ENCODE measurements at places on chromosomes 2 and 18.

DNA sequence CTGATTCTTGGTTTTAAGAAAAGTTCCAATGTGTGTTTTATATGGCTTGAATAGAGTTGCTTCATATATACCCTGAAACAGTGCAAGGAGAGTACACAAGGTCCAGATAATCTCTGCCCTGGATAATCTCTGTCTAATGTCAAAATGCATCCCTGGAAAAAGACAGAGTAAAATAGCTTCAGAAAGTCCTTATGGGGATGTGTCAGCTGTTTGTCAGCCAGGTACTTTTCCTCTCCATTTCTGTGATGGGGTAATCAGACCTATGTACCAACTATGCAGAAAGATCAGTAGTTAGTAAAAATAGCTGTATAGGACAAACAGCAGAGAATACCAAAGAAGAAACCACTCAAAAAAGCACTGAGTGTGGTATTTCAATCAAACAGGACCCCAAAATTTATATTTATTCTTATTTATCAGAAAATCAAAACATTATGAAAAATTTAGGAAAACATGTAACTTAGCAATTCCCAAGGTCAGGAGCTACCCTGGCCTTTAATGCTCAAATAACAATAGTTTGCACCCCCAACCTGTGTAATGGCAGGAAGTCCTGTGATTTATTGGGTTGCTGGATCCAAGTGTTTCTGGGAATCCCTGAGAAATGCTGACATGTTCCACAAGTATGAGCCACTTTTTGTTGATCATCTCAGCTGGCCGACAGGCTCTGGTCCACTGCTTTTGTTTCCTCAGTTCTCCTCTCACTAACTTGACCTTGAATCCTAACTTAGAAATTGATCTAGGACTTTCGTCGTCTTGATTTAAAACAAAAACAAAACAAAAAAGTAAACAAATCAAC, 69.6 kb downstream of the MDH1 start:
- no peak for DNase-seq

DNA sequence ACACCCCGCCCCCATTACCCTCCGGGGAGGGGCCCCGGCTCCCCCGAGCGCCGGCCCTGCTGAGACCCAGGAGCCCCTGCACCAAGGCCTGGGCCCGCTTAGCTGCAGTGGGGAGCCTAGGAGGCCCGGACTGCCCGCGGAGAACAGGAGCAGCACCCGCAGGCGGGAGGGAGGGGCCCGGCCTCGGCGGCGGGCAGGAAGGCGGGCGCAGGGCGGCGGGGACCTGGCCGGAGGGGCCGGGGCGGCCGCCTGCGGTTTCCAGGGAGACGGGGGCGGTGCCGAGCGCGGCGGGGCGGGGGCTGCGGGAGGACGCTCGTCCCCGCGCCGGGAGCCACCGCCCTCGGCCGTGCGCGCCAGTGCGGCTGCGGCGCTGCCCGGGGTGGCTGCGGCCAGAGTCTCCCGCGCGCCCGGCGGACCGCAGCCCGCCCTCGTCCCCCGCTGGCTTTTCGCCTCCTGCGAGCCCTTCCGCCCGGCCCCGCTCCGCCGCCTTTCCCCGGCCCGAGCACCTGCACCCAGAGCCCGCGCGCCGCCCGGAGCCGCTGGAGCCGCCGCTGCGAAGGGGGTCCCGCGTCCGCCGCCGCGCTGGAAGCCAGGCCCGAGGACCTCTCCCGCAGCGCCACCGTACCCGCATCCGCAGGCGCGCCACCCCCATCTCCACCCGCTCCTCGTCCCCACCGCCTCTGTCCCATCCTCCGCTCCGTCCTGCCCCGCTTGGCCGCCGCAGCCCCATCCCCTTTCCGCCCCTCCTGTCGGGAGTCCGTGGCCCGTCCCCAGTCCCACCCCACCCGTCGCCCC, 17.2 kb downstream of the GPC1 start:
- DNase-seq = peak; percentile 24

- DNase-seq = peak; percentile 6
These were observed at the start of gene BOK for GRCh38 chr2:241558532-241559322. TSS of gene BOK (plus strand) at chr2:241558745. CDS start at chr2:241559484, 739 bp downstream.

DNA sequence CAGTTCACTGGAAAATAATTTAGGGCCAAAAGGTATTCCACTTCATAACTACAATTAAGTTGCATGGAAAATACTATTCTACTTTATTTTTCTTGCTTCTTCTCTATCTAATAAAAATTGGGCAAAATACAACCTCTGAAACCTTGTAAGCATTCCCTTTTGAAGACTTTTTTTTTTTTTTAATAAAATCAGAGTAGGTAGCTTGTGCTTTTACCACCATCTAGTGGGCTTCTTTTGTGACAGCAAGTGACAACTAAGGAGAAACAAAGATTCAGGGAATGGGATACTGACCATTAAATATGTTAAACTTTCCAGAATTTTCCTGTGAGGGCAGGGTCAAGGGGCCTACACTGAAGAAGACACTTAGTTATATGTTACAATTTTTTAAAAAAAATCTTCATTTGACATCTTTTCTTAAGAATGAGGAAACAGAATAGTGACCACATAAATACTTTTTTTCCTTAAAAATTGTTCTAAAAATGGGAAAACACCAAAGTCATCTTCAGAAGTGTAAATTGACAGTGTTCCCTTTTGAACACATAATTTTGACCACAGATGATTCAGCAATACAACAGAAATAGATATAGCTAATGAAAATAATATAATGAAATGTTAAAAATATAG, 1183.2 kb upstream of the ACVR2A start:
- DNase-seq = no peak

DNA sequence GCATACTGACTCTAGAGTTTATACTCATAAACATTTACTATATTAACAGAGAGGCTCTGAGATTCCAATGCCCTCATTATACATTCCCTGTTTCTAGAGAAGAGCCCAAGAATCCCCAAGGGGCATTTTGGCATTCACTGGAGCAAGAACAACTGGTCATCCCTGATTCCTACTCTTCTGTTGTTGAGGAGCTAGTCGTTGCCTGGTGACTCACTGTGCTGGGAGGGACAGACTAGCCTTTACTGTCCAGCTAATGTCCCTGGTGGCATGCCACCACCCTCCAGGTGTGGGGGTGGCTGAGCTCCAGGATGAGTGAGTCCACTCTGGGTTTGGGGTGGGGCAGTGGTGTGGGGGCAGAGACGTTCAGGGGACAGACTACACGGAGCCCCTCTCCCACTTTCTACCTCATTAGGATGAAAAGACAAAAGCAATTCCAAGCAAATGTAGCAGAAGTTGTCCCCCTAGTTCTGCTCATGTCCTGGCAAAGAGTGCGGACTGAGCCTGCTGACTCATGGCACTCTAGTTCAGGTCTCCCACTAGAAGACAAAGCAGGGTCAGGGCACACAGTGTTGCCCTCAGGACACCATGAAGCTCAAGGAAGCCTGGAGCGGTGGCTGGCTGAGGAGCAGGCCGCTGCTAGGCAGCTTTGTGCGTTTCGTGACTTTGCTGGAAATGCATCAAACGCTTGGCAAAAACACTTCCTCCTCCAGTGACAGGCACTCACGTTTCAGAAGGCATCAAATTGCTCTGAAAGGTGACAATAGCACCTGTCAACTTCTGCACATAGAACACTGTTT, 49.4 kb downstream of the RHOB start:
- no peak for DNase-seq

- DNase-seq = no peak
These were observed 6.4 kb upstream of the PSMD1 start for GRCh38 chr2:231050018-231050901.

- DNase-seq = no peak
These were observed 26.3 kb downstream of the ASAP2 start for GRCh38 chr2:9232886-9233285.

GRCh38 chr18:32454593-32454992, 16.1 kb downstream of the GAREM1 start:
- DNase-seq = no peak

GRCh38 chr2:10042301-10043161, 819 bp upstream of the KLF11 start:
- peak; percentile 47 for DNase-seq

DNA sequence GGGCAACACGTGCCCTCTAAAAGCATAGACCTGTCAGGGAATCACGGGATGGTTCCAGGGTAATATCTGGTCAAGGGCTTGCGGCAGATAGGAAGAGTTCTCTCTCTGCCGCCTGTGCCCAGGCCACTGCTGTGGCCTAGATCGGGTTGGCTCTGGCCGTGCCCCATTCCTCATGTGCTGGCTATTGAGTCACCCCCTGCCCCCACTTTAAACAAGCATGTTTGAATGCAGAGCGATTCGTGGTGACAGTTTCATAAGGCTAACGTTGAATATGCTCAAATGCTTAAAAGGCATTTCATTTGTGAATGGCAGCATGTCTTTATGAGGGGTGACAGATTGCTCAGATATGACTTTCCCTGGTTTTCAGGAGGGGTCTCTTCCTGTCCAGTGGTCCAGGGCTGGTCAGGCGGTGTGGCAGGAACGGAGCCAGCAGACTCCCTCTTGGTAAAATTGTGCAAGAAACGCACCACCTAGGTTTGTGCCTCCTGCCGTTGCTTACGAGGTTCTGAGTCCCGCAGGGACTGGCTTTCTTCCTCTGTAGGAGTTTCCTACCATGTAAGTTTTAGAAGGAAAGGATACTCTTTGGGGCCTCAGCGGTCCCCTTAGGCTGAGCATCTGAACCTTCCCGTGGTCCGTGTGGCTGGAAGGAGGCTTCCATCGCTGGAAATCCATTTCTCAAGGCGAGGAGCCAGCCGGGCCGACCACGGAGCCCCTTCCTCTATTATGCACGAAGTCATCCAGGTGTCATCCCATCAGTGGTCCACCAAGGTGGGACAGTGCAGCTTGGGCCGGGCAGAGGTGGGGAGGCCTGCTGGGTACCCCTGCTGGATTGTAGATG, 50.2 kb downstream of the AGAP1 start:
- DNase-seq = no peak

- no peak for DNase-seq
These were observed 12.6 kb downstream of the SEH1L start for GRCh38 chr18:12960395-12960794.

GRCh38 chr18:8314124-8314523, 295.1 kb upstream of the RAB12 start:
- no peak for DNase-seq

DNA sequence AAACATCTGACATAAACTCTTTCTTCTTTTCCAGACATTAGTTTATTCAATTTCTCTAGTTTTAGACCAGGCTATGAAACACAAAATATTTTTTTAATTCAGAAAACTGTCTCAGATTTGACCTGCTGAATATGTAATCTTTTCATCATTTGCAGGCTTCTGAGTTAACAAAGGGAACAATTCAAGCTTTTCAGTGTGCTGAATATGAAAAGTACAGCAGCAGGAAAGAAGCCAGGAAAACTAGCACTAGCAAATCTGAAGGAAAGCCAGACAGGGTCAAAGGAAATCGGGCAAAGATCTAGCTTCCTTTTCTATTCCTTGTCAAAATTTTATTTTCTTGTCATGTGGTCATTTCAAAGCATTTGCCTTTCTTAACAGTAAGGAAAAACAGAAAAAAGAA, 35.3 kb downstream of the ACVR1C start:
- DNase-seq = no peak

DNA sequence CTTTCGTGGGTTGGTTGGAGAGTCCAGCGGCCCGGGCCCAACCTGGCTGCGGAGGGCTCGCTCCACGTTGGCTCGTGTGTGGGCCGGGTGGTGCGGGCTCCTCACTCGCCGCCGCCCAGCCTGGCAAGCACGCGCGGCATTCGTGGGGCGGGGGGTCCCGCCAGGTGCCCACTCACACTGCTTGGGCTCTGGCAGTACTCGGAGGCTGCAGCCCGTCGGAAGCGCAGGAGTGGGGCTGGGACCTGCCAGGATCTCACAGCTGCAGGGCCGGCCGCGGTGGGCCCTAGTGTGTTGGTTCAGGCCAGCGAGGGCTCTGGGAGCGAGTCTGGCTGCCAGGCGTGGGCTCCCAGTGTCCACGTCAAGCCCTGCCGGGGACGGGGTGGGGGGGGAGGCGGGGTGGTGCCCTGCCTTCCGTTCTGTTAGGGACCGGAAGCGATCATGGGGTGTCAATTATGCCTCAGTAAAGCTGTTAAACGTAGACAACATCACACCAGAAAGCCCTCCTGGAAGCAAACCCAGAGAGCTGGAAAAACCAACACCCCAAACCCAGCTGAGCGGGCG, 1.0 kb upstream of the HS6ST1 start:
- DNase-seq = no peak

DNA sequence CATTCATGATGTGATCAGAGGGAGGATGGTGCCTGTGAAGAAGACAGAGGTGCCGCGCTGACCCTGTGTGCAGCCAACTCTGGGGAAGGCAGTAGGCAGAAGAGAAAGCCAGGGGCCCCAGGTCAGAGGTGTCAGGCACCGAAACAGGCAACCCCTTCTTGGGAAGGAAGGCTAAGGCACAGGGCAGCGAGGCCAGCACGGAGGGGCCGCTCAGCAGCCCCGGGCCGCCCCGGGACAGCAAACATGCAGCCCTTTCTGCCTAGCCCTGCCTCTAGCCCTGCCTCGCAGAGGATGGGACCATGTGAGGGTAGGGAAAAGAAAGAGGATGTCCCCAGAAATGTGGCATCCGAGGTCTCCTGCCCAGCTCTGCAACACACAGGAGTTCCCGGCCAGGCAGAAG, 7.7 kb upstream of the MAL start:
- DNase-seq = no peak

GRCh38 chr2:179550214-179550613, 285.6 kb upstream of the SESTD1 start:
- no peak for DNase-seq

DNA sequence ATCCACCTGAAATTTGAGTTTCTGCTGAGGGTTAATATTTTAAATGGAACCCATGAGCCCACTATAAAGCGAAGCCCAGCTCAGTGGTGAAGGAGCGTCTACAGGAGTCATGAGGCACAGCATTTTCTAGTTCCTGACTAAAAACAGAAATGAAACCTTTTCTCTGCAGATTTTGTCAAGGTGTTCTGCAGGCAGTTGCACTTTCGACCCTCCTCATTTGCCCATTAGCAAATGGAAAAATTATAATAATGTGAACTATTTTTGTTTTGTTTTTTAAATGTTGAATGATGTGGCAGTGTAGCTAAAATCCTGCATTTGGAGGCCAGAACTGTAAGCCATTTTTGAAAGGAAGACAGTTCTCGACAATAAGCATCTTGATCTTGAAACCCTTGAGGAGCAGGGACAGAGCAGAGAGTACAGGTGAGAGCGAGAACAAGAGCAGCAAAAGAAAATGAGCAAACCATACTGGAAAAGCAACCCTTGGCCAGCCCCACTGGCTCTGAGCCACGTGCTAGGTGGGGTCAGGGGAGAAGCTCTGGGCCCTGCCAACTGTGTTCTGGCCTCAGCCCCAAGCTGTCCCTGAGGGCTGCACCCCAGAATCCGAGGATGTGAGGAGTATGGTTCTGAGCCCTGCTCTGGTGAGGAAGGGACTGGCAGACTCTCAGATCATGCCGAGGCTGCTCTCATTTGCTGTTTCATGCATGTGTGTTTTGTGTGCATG, 26.4 kb upstream of the COPS8 start:
- DNase-seq = no peak

DNA sequence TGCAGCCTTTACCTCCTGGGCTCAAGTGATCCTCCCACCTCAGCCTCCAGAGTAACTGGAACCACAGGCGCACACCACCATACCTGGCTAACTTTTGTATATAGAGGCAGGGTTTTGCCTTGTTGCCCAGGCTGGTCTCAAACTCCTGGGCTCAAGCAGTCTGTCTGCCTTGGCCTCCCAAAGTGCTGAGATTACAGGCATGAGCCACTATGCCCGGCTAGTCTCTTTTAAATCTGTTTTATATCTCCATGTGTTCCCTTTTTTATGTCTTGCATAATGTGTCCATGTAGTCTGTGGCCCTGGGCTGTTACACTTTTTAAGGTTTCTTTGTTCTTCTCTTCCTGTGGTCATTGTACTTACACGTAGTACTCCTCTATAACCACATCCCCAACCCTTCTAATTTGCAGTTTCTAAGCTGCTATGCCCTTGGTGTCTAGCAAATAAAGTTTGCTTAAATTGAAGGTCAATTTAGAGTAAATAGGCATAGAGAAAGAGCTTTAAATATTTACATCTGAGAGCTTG, 168.2 kb downstream of the MCFD2 start:
- DNase-seq = no peak

GRCh38 chr2:232228332-232228731, 150.2 kb upstream of the ALPP start:
- DNase-seq = no peak
